ENCODE measurements at places on chromosomes 2 and 18.
A peak's percentile ranks its signal among the peaks of the same experiment; 100 is the strongest.

DNA sequence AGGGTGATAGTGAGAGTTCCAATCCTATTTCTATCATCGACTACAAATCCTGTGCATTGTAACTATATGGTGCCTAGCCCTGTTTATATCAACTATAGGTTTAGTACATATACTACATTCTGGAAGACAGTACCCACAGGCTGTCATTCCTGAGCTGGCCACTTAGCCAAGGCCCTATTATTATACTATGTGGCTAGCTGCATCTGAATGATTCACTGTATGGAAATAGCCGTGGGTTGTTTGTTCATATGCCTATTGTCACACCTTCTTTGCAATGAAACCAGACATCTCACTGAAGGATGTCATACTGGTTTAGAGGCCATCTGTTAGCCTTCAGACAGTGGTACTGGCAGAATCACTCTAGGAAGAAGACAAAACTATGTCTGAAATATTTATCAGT, 62.3 kb upstream of the FSIP2 start:
- no peak for DNase-seq

- no peak for DNase-seq
Observed at GRCh38 chr18:21897811-21898210, 157.2 kb downstream of the MIB1 start.

DNA sequence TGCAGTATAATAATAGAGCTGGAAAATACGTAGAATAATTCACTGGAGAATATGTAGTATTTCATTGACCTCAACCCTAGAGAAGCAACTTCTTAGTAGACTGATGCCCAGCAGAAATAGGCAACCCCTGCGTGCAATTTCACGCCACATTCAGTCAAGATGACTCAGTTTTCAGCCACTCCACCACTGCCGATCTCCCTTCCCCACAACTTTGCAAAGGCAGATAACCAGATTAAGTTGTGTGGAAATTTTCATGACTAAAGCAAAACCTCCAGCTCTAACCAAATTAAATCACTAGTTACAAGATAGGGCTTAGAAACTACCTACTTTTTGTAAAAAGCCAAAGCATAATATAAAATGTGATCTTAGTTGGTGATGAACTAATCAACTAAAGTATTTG, 63.3 kb upstream of the STK17B start:
- DNase-seq: peak; percentile 55

GRCh38 chr2:49416252-49416651, 261.9 kb upstream of the FSHR start:
- no peak for DNase-seq

Data from stimulated activated CD4-positive, alpha-beta T cell treated with anti-CD3 and anti-CD28 coated beads, Interleukin-4, amount 100 ng/mL, for 1 hour (primary cell).